ENCODE measurements at places on chromosomes 1 and 21.

GRCh38 chr1:211909395-211909794 lies 78.8 kb upstream of the LPGAT1 start:
- DNase-seq, result no peak

DNA sequence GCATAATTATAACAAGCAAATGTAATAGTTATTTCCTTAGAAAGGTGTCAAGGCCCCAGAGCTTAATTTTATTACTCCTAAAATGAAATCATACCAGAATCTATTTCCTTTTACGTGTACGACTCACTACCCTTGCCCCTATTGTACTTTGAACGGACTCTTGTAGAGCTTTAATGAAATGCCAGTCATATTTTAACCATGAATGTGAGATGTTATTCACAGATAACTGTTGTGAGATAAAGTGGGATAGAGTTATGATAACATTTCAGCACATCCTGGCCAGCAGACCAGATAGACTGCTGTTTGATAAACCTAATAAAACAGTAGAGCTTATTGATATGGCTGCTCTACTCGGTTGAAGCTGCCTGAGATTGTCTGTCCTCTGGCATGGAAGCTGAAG lies 500.8 kb upstream of the PBX1 start:
- no peak for DNase-seq

- DNase-seq, result no peak
These were observed 373.1 kb downstream of the TGFB2 start for GRCh38 chr1:218718206-218718605.

DNA sequence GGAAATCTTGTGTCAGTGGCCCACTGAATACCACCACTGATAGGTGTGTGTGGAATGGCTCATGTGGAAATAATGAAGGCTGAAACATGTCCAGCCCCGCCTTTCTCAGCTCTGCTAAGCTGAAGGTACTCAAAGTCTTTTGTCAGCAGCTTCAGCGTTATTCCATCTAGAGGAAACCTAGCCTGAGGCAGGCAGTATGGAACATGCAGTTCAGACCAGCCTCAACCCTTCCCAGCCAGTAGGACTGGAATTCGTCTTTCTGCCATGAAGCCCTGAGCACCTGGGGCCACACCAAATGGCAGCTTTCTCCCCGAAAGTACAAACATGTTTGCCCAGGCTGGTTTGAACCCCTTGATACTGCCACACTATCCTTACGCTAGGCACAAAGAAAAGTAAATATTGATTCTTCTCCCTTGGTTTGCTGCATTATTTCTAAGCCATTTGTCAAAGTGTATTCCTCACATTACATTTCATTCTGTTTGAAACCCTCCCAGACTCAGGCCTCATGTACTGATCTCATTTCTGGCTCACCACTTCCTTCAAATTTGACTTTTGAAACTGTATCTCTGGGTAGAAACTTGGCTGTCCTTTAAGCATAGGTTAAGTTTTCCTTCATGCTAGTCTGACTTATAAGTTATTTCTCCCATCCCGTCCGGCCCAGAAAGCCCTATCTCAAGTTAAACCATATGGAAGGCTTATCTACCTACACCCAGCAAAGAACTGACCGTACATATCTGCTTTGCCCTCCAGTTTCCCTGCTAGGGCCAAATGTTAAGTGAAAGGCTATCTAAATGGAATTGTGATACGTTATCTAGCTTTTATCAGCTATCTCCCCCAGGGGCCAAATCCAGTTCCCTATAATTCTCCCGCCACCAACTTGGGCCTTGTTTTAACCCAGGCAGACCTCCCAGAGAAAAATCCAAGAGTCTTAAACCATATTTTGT lies 45.7 kb upstream of the HOOK1 start:
- no peak for DNase-seq

DNA sequence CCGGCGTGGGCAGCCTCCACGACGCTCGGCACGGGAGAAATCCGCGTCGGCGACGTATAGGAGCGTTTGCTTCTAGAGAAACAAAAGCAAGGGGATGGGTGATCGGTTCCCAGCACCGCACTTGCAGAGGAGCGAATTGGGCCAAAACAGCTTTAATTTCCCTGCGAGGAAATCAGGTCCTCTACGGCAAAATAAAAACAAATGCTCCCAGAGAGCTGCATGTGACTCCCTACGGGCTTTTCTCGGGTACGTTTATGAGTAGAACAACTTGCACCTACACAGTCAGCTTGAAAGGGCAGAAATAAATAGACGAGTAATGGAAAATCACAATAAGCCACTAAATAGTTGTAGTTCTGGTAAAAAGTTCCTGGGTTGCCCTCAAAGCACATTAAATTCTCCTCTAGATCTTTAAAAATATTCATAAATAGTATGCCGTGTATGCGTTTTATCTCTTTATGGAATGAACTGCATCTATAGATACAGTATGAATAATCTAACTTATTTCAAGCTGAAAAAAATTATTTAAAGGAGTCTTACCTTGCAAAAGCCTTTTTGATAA lies 1.2 kb downstream of the NHLH2 start:
- no peak for DNase-seq
